ENCODE measurements at places on chromosomes 1 and 21.

GRCh38 chr1:226882187-226882586 lies 11.8 kb downstream of the PSEN2 start:
- DNase-seq = no peak

GRCh38 chr1:16420424-16421118 lies 16.7 kb downstream of the SPATA21 start:
- DNase-seq = no peak

DNA sequence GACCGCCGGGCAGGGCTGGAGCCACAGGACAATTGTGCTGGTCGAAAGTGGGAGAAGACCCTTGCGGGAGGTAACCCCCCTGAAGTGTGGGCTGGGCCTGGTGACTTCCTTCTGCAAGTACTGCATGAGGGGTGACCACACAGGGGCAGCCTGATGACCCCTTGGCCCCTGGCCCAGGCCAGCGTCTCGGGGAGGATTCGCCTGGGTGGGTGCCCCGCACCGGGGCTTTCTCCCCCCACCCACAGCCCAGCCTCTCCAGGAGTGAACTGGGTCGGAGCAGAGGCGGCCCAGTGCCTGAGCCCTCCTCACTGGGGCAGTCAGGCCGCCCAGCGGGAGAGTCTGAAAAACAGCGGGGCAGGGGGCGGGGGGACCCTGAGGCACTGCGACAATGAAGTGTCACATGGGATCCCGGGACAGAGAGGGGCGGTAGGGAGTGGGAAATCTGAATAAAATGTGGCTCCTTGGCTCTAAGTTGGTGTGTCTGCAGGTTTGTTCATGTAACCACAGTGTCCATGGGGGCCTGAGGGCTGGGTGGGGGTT lies 1.6 kb upstream of the DNMT3L start:
- no peak for DNase-seq

GRCh38 chr1:196466654-196467053 lies 141.6 kb downstream of the KCNT2 start:
- no peak for DNase-seq

DNA sequence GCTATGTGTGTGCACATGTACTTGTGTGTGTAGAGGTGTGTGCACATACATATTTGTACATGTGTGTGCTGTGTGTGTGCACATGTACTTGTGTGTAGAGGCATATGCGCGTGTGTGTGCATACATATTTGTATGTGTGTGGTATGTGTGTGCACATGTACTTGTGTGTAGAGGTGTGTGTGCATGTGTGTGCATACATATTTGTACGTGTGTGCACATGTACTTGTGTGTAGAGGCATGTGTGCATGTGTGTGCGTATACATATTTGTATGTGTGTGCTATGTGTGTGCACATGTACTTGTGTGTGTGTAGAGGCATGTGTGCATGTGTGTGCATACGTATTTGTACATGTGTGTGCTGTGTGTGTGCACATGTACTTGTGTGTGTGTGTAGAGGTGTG lies 291.9 kb downstream of the AJAP1 start:
- no peak for DNase-seq

DNA sequence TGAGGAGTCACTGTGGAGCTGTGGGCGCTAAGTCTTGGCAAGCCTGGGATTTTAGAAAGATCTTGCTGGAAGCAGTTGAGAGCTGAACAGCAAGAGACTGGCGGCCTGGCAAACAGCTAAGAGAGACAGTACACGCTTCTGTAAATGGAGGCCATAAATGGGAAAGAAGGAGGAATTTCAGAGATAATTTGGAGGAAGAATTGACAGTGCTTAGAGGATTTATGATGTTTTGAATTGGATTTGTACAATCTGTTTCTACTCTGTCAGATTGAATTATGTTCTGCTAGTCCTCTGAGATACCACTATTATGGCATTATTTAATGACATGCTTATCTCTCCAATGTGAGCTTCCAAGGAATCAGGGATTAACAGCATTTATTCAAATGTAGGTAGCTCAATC lies 50.1 kb downstream of the ABCA4 start:
- DNase-seq = no peak

- DNase-seq = no peak
These were observed 30.6 kb downstream of the RABIF start for GRCh38 chr1:202858331-202858730.

GRCh38 chr1:153849487-153850185 lies 73.1 kb downstream of the GATAD2B start:
- no peak for DNase-seq

GRCh38 chr1:110012100-110012780 lies 22.2 kb upstream of the STRIP1 start:
- DNase-seq = no peak

GRCh38 chr1:247487057-247487456 lies 29.2 kb upstream of the OR2B11 start:
- DNase-seq = no peak

DNA sequence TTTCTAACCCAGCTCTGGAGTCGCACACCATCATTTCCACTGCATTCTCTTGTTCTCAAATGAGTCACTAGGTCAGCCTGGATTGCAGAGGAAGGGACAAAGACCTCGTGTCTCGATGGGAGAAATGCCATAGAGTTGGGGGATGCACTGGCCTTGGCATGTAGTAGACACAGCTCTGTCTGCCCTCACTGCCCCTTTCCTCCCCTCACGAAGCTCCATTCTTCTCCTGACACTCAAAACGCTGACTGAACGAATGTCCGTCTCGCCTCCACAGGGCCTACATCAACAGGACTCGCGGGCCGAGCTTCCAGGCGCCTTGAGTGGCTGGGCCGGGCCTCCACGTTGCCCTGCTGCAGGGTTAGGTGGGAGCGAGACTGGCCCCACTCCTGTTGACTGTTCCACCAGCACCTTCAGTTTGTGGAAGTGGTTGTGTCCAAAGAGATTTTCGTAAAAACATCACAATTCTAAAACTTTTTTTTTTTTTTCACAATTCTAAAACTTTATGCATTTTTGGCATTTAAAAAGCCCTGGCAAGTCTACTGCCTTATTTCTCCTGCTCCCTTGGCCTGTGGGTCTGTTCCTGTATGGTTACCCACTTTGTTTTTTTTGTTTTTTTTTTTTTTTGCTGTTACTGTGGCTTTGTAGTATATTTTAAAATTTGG lies 18.8 kb downstream of the PKNOX1 start:
- no peak for DNase-seq

DNA sequence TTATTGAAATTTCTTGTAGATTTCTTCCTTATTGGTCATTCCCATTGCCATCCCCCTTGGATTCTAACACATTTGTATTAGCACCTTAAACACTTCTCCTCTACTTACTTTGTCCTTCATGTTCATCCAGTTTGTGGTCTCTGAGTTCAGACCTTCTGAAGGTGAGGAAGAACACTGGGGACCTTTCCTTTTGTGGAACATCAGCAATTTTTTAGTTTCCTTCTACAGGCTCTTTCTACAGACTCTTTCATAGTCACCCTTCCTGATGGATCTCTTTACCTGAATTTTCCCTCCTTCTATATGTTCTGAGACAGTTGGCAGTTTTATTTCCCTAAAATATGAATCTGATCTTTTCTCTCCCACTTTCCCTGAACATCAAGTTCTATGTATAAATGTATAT lies 4.4 kb upstream of the PALMD start:
- no peak for DNase-seq

DNA sequence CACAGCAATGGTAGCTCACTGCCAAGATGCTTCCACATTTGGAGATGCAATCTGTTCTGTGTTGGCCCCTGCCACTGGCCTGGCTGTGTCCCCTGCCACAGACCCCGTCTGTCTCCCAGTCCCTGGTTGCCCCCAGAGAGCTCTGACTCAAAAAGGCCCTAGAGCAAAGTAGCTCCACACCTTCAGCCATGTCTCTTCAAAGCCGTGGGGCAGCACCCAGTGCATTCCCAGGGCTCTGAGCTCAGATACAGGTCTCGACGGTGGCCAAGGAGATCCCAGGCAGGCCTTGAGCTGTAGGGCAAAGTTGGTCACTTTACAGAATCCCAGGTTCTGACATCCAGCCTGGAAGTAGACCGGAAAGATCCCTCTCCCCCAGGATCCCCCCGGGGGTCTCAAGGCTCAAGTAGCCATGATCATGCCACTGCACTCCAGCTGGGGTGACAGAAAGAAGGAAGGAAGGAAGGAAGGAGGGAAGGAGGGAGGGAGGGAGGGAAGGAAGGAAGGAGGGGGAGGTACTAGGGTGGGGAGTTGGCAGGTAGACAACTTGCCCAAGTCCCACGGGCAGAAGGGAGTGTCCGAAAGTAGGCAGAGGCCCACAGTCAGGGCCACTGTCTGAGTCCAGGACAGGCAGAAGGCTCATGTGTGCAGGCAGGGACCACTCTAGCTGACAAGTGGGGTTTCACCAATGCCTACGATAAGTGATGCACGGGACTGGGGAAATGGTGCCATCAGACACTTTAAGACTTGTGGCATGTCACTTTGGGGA lies 4.8 kb upstream of the ARF1 start:
- DNase-seq = no peak

GRCh38 chr1:94044290-94044790 lies 76.6 kb downstream of the ABCA4 start:
- DNase-seq = no peak

DNA sequence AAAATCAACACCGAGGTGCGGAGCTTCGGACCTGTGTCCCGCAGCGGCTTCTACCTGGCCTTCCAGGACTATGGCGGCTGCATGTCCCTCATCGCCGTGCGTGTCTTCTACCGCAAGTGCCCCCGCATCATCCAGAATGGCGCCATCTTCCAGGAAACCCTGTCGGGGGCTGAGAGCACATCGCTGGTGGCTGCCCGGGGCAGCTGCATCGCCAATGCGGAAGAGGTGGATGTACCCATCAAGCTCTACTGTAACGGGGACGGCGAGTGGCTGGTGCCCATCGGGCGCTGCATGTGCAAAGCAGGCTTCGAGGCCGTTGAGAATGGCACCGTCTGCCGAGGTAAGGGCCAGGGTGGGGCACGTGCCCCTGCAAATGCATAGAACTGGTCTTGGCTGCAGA lies 74.1 kb downstream of the EPHB2 start:
- DNase-seq = no peak

- no peak for DNase-seq
These were observed 699 bp upstream of the RGS2 start for GRCh38 chr1:192808163-192808517.

DNA sequence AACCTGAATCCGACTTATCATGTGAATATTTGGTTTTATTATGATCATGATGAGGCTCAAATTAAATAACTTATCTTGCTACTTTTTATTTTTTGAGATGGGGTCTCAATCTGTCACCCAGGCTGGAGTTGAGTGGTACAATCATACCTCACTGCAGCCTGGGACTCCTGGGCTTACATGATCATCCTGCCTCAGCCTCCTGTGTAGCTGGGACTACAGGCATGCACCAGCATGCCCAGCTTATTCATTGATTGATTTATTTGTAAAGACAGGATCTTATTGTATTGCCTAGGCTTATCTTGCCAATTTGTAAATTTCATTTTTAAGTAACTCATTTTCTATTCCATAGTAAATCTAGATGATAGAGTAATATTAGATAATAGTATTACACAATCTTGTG lies 84.3 kb downstream of the COL11A1 start:
- no peak for DNase-seq

Measured in NCI-H1417 treated with DMSO at 0.1 percent for 48 hours (cell line).